ENCODE measurements at places on chromosomes 11 and 22.

GRCh38 chr11:95257456-95257971 is 26.5 kb upstream of the SESN3 start:
- no peak for DNase-seq

DNA sequence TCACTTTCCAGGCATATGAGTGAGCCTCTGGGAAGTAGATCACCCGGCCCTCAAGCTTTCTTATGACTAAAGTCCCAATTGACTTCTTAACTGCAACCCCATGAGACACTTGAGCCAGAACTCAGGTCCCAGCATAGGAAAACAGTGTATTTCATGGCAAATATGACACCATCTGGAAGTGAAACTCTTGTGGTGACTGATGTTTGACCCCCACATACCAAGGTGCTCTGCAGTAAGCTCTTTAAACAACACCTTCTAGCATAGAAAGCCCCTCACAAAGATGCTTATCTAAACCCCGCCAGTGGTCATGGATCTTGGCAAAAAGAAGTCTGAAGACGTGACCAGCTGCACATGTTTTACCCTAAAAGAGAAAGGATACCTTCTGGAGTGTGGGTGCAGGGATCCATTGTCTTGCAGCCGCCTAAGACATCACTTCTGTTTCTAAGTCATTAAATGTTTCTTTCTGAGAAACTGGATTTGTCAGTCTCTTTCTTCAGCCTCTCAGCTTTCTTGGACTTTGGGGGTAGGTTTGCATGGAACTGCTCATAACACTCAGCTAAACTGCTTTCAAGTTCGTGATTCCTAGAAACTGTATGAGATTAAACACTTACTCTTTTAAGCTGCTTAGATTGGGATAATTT is 7.4 kb upstream of the PELI3 start:
- no peak for DNase-seq

- DNase-seq, result no peak
These were observed 33.7 kb upstream of the EED start for GRCh38 chr11:86210898-86211297.

- DNase-seq, result no peak
These were observed 22.3 kb upstream of the GLYATL2 start for GRCh38 chr11:58866788-58867187.

DNA sequence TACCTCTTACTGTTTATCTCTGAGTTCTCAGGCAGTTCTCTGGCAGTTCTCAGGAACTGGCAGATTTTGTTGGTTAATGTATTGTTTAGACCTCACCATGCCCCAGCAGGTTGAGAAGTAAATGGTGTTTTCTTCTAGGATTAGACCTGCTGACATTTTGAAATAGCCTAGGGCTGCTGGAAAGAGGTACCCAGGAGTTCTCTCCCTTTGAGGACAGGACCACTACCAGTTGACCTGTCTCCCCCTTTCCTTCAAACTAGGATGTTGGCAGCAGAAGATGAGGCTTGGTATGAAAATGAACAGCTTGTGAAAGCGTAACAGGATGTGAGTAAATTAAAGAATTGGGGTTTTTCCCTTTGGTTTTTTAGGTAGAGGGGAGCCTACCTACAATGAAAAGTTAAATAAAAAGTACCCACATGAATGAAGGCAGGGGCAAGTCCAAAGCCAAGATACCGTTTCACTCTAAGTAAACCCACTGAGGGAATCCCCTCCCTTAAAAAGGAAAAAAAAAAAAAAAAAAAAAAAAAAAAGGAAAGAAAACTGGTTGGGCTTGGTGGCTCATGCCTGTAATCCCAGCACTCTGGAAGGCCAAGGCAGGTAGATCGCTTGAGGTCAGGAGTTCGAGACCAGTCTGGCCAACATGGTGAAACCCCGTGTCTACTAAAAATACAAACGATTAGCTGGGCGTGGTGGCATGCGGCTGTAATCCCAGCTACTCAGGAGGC is 96.2 kb downstream of the PDHX start:
- no peak for DNase-seq

- no peak for DNase-seq
These were observed 3.4 kb upstream of the KDM4F start for GRCh38 chr11:95045812-95046211.

- DNase-seq, result no peak
These were observed 10.0 kb downstream of the PPM1F start for GRCh38 chr22:21942407-21943343.

DNA sequence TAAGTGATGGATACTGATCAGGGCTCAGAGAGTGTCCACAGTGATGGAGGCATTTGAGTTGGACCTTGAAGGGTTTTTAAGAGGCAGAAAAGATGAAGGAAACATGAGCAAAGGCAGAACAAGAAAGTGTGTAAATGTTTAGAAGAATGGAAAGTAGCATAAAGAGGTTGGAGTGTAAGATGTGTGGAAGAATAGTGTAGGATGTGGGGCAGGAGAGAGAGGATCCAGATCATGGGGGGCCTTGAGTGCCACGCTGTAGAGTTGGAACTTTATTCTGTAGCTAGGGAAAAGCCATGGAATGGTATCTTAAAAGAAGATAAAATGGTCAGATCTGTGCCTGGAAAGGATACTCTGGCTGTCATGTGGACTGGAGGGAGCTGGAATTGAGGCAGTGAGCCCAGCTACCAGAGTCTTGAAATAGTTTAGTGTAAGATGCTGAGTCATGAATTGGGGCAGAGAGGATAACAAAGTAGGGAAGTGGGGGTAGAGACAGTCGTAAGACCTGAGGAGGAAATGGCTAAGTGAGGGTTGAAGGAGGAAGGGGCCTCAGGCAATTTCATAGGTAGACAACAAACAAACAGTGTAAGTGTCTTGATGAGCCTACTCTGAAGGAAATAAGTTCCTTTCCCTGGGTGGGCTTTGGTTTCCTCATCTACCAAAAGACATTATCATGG is 6.7 kb downstream of the KCNE3 start:
- DNase-seq, result no peak

GRCh38 chr11:105713696-105714095 is 103.8 kb downstream of the GRIA4 start:
- DNase-seq, result no peak

GRCh38 chr22:47837703-47838102 is 1075.3 kb downstream of the TBC1D22A start:
- DNase-seq, result no peak

DNA sequence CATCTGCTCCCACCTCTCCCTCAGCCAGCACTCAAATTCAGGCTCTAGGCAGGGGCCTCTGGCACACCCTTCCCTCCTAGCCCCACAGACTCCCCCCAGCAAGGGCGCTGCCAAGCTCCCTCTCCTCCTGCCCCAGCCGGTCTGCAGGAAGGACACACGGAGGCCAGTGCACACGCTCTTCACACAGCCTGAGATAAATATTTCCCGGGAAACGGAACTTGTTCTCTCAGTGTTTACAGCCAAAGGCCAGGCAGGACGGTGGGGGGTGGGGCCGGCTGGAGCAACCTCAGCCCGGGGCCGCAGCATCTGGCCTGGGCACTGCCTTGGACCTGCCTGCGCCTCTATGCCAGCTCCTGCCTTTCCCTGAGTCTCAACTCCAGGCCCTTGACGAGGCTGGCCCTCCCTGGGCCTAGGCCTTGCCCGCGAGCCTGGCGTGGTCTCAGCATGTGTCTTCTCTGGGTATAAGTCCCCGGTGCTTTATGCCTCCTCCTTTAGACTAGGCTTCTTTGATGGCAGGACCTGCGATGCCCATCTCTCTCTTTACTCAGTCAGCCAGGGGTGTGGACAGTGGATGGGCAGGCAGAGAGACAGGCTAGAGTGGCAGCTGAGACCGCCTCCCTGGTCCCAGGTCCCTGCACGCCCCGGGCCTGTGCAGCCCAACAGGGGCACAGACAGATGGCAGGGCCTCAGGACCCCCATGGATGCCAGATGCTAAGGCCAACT is 48.4 kb downstream of the PDE2A start:
- no peak for DNase-seq

Data from activated CD8-positive, alpha-beta memory T cell treated with anti-CD3 and anti-CD28 coated beads for 48 hours (primary cell).